ENCODE measurements at places on chromosomes 5 and 9.

DNA sequence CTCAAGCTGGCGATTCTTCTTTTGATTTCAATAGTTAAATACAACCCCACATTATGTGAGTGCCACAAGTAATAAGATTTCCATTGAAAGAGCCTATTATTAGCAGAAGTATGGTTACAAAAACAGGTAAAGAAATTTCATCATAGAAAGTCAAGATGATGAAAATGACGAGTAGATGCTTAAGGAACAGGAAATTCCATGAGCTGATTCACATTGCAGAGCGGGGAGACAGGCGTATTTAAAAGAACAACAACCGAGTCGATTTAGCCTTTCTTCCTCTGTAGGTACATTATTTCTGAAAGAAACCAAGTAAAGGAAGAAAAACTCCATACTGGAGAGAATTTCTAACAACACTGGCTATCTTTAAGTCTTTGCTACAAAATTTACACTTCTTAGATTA, 310.4 kb downstream of the SLF1 start:
- DNase-seq, result no peak

GRCh38 chr5:147901599-147902039, 4.7 kb downstream of the C5orf46 start:
- DNase-seq, result no peak

GRCh38 chr5:42720251-42720650, 36.4 kb upstream of the CCDC152 start:
- DNase-seq, result no peak

- no peak for DNase-seq
Measured at GRCh38 chr5:96861076-96861475, 15.2 kb upstream of the ERAP2 start.

DNA sequence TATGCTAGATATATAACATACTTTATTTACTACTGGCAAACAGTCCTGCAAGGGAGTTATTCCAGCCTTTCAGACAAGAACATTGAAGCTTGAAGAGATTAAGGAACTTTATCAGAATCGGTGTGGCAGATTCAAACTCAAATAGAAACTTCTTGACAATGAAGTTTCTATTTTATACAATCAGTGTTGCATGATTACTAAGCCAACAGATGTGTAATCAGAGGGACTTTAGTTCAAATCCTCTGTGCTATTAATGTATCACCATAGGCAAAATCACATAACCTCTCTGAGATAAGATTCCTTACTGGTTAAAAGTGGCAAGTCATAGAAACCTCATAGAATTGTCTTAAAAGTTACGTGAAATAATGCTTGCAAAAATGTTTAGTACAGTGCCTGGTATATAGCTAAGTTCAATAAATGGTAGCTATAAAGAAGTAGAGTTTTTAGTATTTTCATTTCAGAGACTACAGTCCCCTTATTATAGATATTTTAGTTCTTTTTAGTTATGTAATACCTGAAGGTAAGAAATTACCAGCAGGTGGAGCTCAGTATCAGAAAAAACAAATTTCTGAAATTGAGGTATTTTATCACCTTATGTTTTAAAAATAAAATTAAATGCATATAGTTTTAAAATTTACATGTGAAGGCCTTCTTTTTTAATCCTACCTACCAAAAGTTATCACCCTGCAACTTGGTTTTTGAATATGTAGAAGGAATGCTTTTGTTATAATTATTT, 172.1 kb downstream of the FER start:
- DNase-seq, result no peak

DNA sequence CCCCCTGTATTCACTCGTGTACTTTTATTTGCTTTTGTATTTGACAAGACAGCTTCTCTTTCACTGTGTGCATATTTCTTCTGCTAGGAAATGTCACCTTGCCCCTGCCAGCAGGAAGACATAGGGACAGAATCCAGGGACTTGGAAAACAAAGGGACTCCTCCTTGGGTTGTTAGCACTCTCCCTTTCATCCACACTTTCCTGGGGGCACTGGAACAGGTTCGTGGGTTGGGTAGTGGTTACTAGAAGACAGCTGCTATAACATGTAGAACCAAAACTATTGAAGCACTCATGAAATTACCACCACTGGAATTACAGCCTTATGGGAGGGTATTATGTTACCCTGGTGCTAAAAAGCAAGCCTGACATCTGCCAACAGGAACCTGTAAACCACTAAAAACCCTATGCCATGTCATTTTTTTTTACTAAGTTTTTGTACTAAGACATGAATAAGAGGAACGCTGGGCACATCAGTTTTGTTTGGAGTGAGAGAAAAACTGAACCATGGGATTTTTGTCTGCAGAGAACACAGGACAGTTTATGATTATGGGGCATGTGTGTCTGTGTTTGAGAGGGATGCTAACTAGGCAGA, 4.7 kb upstream of the CCL28 start:
- no peak for DNase-seq

- DNase-seq, result no peak
Measured at GRCh38 chr5:134851307-134851923, 5.6 kb downstream of the C5orf24 start.

DNA sequence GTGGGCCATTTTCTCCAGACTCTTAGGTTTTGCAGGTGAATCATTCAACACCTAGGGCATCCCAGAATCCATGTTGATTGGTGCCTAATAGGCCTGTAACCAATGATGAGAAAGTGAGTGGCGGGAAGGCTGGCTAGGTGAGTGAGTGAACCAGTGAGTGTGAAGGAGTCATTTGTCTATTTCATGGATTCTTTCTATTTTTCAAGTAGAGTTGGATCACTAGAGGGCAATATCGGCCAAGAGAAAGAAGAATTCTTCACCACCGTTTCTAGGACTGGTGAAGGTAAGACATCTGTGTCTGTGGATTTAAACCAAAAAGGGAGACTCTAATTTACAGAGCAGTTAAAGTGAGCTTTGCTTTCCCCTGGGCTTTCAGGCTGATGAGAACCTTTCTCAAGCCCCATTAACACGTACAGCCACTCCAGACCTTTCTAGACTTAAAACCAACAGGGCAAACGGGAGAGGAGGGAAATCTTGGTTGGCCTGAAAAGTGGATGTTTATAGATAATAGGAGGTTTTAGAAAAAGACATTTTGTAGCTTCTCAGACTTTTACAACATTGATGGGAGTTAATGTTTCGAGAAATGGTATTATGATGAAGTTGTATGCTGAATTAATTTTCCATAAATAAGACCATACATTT, 114.3 kb upstream of the IL12B start:
- DNase-seq, result no peak

DNA sequence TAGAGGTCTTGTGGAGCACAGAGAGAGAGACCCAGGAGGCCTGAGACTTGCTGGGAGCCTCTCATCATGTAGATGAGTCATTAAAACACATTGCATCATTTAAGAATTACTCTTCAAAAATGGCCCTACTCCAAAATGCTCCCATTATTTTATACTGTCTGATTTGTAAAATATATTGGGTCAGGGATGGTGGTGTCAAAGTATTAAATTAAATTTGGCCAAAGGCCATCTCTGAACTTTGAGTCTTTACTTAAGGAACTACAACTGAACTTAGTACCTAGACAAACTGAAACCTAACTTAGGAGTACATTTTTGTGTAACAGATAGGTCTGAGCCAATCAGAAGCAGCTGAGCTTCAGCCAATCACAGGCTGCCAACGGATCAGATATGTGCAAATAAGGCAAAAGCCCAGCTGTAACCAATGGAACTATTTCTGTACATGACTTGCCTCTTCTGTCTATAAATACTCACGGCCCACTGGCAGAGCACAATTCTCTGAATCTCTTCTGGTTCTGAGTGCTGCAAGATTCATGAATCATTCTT, 657.2 kb downstream of the TLE1 start:
- DNase-seq, result no peak

DNA sequence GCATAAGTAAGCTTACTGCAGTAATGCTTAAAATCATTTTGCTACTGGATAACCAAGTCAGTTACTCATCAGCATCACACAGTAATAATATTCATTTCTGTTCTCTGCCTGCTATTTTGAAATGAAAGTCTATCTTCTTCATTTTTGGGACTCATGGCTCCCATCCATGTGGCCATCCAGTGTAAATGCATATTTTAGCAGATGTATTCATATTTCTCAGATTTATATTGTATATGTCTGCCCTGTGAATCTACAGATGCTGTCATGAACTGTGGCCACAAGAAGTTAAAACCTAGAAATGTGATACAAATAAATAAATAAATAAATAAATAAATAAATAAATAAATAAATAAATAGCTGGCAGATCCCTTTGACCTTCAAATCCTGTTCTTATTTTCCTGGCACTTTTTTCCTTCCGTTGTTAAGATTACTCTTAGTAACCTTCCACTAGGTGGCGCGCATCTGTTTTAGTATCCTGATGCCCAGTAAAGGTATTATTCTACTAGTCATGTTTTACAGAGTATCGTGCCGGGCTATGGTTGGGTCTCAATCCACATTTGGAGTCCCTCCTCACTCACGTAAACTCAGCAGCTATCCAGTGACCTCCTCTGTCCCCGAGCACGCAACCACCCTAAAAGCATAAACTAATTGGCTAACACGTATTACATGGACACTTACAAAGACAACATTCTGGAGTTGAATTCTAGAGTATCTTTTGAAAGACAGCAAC, 79.2 kb upstream of the IL7R start:
- DNase-seq, result peak; percentile 64

DNA sequence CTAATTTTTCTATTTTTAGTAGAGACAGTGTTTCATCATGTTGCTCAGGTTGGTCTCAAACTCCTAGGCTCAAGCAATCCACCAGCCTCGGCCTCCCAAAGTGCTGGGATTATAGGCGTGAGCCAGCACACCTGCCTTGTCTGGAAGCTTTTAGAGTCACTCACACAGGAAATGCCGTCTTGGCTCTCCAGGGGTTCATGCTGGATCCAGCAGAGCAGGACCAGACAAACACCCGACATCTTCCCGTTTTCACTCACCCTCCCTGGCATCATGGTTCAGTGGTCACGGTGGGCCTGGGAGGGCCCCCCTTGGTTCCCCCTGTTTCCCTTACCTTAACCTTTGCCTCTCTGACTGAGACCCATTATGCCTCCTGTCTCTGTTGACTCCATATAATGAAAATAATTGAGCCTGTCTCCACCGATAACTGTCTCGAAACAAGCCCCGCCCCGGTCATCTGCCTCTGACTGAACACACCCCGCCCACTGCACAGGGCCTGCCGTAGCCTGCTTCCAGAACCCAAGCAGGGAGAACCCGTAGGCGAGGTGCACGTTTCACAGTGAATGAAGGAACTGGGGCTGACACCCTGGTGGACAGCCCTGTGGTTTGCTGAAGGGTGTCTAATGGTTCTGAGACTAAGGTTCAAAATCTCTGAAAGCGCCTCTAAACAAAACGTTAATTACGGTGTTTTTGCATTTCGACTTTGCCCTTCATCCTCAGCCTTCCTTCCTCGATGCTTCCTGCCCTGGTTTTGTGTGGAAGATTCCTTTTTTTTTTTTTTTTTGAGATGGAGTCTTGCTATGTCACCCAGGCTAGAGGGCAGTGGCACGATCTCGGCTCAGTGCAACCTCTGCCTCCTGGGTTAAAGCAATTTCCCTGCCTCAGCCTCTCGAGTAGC, 39.7 kb upstream of the SPRY4 start:
- DNase-seq, result no peak

DNA sequence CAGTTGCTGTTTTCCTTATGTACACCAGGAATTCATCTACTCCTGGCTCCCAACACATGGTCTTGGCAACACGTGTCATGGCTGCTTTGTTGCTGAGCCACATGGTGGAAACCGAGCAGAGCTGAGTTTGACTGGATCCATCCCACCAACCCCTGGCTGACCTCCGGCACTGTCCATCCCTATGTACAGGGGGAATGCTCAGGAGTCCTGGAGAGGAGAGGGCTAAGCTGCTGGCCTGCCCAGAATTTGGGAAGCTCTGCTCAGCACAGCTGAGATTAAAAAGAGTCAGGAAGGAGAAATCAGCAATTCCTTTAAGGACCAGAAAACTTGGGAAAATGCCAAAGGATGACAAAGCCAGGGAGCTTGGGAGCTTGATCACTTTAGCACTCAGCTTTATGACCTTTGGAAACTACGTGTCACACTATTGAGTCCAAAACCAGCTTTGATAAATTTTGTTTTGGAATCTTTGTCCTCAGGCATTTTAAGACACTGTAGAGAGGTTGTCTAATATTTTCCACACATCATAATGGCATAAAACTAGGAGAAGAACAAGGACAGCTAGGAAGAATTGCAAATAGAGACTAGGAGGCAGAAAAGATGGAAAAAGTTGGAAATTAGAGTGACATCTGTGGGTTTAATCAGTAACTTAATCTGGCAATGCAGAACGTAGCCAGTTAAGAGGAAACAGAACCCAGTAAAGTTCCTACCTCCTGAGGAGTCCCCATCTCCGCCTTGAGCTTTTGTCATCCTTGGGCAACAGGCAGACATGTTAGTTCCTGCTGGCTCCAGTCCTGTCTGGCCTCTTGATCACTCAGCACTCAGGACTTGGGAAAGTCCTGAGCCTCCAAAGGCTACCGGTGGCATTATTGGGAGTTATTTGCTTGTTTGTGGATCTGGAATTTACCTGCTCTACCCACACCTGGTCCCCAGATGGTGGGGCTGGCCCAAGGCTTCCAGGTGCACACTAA, 62.5 kb upstream of the PLPP1 start:
- DNase-seq, result no peak

DNA sequence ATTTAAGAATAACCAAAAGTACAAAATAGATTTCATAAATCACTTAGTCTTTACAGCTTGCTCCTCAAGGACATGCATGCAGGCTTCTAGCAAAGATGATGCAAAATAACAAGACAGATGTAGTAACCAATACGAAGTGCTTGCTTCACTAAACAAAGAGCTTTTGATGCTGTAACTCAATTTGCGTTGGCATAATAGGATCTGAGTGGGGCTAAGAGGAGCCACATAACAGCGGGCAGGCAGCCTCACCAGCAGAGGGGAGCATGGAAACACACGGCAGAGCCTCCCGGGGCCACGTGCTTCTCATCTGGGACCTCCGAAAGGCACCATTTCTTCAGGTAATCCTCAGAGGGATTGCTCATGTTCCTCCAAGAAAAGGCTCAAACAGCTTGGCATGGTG, 139.7 kb downstream of the C5orf15 start:
- no peak for DNase-seq

DNA sequence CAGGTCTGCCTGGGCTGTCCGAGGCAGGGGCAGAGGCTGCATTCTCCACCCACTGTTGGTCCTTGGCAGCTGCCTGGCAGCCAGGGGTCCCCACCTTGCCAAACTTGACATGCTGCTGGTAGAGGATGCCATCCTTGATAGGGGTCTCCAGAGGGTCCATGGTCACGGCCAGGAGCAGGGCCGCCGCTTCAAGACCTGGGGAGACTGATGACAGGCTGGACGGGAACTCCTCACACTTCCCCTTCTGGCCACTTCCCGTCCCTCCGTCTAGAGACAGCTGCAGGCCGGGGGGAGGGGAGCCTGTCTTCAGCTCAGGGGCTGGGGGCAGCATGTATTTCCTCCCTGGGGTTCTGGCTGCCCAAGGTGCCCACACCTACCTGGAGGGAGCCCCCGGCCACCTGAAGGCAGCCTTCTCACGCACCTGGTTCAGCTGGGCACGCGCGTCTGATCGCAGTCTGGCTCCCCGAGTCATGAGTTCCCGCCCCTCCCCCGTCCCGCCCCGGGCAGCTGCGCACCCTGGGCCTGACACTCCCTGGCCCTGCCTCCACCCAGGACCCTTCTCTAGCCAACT, at the start of gene DOK3:
TSS of gene DOK3 (minus strand) at position 446 of the 571 bp plus-strand sequence. CDS start at position 160, 286 bp downstream.
- no peak for DNase-seq

- DNase-seq, result no peak
Measured at GRCh38 chr5:124274949-124275348, 471.5 kb downstream of the ZNF608 start.

Data from stimulated activated CD8-positive, alpha-beta memory T cell treated with anti-CD3 and anti-CD28 coated beads, Interleukin-7, amount 100 ng/mL, for 1 hour (primary cell).